Femur (tissue), 1 donor: ENCODE measurements at places on chromosomes 11 and 22.

- DNase-seq = no peak
Measured at GRCh38 chr11:72750086-72750485, 2.1 kb downstream of the ARAP1 start.

DNA sequence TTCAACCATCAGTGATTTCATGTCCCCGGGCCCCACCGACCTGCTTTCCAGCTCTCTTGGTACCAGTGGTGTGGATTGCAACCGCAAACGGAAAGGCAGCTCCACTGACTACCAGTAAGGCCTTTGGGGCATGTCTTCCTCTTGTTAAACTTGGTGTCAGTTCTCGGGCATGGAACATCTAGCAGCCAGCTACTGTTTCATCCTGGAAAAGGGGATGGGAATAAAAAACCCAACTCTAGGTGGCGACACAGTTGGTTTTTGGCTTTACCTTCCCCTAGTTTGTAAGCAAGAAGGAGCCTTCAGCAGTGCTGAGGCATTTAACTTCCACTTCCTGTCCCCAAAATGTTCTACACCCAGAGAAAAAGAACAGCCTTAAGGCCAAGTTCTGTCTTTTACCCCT, 76.7 kb downstream of the BMAL1 start:
- no peak for DNase-seq

- DNase-seq = no peak
Measured at GRCh38 chr11:124415356-124415923, 9.2 kb downstream of the OR8B4 start.

- DNase-seq = no peak
Measured at GRCh38 chr11:17154409-17155159, 53.2 kb downstream of the PIK3C2A start.
